Stimulated activated CD8-positive, alpha-beta memory T cell treated with anti-CD3 and anti-CD28 coated beads, Interleukin-15, amount 100 ng/mL, for 24 hours (primary cell): ENCODE measurements at places on chromosomes 6 and 20.

GRCh38 chr6:37251211-37251780, 6.3 kb upstream of the TBC1D22B start:
- DNase-seq: no peak

- DNase-seq: no peak
Observed at GRCh38 chr20:64080013-64080812, at the start of gene OPRL1. OPRL1 (plus strand) TSS chr20:64080082; CDS start chr20:64092721, 12,639 bp downstream.

- DNase-seq: no peak
Observed at GRCh38 chr20:57921676-57922075, 211.9 kb upstream of the PMEPA1 start.

- no peak for DNase-seq
Observed at GRCh38 chr6:119620846-119621555, 271.4 kb upstream of the MAN1A1 start.

DNA sequence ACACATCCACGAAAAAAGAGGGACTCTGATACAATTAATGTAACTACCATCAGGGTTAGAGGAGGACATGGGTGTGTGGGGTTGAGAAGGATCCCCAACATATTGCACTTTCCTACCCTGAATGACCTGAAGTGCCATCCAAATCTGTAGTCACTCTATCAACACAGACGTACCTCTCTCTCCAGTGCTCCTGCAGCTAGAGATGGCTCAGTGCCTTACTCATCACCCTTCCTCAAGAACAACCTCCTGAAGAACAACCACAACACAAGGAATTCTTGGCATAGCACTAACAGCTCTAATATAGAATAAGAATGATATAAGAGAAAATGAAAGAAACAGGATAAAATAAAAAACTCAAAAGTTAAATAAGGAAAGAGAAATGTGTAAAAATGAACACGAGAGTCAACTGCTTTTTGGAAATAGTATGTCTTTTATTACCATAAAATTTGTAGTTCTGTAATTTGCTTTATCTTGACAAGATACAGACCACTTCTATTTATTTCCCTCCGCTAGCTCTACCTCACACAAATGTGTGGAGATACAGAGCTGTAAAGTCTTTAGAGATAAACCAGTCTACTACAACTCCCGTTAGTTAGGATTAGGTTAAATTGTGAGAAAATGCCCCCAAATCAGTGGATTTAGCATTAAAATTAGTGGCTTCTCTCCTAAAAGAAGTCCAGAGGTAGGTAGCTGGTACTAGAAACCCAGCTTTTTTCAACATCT, 63.9 kb downstream of the REV3L start:
- no peak for DNase-seq

DNA sequence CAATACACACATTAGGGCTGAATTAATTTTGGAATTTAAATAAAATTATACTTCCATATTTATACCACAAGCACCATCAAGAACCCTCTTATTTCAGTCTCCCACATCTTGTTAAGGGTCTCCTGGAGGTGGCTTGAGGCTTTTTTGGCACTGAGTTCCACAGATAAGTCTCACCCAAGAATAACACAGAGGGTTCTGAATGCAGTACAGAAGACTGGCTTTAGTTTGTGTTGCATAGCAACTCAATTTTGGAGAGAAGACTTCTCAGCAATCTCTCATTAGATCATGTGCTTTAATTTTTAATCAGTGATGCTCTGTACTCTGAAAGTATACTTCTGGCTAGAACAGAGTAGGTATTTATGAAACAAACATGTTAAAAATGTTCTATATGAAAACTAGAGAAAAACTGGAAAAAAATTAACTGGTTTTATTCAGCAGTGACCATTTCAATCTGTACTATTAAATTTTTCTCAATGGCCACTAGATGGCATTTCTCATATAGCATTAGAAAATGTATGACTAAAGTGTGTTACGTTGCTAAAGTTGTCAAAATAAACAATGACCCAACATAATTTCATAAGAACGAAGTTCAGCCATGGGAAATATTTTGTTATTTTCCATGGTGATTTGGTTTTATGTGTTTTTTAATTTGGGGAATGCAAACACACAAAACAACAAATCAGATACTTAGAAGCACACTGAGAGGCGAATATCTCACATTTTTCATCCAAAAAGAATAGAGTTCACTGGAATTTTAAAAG, 32.7 kb upstream of the MAP7 start:
- no peak for DNase-seq

- no peak for DNase-seq
Observed at GRCh38 chr6:80541181-80541580, 434.7 kb downstream of the BCKDHB start.

- DNase-seq: no peak
Observed at GRCh38 chr6:157693867-157694266, 129.2 kb upstream of the SNX9 start.

DNA sequence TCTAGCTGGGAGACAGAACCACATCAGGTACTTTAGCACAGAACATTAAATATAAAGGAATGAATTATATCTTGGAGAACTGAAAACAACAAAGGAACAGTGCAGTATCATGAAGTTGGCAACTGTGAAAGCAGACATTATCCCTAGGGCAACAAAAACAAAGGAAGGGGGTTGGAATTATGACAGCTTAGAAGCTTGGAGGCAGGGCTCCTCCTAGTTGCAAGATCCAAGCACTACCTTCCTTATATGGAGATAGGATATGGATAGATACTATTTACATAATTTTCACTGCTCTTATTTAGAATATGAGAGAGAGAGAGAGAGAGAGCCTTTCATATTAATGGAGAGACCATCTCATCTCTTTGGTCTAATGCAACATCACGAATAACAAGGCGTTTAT, 27.0 kb downstream of the TMEM14A start:
- no peak for DNase-seq

GRCh38 chr6:16770701-16771569, 9.7 kb upstream of the ATXN1 start:
- peak; percentile 47 for DNase-seq

DNA sequence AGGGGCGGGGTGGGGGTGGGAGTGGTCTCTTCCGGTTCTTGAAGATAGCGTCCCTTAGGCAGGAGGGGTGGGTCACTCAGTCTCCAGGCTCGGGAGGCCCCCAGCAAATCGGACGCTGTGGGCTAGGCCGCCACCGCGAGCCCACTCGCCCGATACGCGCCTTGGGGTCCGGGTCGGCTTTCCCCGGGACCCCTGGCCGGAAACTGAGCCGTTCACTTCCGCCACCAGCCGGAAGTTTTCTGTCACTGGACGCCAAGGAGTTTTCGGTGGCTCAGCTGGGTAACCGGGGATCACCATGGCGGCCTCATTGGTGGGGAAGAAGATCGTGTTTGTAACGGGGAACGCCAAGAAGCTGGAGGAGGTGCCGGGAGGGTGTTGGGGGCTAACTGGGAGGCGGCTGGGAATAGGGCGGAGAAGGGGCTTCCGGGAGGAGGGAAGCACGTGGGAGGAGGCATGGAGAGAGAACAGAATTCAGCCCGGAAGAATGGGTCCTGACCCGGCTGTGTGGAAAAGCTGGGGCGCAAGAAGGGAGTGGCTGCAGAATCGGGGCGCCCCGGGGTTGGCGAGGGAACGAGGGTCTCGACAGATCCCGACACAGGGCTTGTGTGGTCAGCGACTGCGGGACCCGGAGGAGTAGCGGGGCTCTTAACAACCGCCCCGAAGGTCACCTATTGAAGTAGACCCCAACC, at the start of gene ITPA:
Gene ITPA (plus strand): TSS at position 242 of the 689 bp plus-strand sequence. CDS start 54 bp downstream, at position 296.
- DNase-seq: peak; percentile 38

GRCh38 chr6:79028641-79029314, 49.3 kb downstream of the PHIP start:
- no peak for DNase-seq

GRCh38 chr6:111829998-111830397, 43.3 kb downstream of the FYN start:
- no peak for DNase-seq

DNA sequence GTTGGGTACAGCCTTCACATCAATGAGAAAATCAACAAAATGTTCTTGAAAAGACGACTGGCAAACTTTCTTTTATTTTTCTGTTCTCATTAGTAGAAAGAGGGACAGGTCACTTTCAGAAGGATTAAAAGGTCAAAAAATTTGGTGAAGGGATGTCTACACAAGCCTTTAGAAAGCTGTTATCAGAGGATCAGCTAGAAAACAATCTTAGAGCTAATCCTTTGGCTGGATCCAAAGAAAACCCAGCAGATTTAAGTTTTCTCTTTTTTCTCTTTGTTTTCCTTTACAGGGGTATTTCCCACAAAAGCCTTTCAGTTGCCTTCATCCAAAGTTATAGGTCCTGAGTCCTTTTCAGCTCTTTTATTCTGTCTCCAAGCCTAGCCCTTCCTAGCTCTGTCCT, 57.3 kb upstream of the EDN1 start:
- no peak for DNase-seq

GRCh38 chr20:47033665-47034064, 139.0 kb downstream of the EYA2 start:
- no peak for DNase-seq

DNA sequence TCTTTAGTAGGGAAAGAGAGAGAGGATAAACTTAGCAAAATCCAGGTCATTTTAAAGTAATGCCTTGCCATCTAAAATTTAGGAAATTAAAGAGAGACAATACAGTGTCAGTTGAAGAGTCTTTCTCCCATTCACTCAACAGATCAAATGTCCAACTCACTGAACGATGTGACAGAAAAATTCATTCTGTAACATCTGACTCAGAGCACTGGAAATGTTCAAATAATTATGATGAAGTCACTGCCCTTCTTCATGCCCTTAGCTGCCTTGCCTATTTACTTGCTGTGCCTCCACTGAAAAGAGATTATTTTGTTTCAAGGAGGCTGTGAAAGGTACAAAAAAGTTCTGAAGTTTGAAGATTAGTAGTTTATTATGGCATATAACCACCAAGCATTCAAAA, 434.8 kb downstream of the ADGRB3 start:
- no peak for DNase-seq

- no peak for DNase-seq
Observed at GRCh38 chr6:144500892-144501291, 215.8 kb downstream of the UTRN start.

- DNase-seq: no peak
Observed at GRCh38 chr20:3863317-3863716, 16.7 kb downstream of the MAVS start.

DNA sequence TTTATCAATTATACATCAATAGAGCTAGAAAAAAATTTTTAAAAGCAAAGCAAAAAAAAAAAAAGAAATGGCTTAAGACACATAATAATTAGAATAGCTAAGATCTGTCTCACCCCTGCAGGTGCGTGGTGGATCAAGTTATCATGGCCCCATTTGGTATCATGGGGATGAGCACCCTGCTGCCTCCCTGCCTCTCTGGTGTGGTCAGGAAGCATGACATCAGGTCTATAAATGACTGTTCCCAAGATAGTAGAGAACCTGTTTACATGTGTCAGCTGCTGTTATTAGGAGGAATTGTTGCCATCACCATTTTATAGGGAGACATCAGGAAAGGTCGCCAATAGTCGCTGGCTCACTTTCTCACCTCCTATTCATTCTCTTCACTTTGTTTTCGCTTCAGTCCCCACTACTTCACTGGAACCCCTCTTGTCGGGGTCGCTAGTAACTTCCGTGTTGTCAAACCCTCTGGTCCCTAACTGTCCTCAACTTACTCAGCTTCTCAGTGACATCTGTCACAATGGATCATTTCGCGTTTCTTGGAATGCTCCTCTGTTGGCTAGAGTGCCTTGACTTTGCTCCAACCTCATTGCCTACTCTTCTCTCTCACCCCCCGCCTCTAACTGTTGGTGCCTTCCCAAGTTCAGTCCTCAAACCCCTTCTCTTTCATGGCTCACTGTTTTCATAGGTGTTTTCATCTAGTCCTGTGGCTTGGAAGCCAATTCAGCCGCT, 4.7 kb downstream of the DNTTIP1 start:
- no peak for DNase-seq

DNA sequence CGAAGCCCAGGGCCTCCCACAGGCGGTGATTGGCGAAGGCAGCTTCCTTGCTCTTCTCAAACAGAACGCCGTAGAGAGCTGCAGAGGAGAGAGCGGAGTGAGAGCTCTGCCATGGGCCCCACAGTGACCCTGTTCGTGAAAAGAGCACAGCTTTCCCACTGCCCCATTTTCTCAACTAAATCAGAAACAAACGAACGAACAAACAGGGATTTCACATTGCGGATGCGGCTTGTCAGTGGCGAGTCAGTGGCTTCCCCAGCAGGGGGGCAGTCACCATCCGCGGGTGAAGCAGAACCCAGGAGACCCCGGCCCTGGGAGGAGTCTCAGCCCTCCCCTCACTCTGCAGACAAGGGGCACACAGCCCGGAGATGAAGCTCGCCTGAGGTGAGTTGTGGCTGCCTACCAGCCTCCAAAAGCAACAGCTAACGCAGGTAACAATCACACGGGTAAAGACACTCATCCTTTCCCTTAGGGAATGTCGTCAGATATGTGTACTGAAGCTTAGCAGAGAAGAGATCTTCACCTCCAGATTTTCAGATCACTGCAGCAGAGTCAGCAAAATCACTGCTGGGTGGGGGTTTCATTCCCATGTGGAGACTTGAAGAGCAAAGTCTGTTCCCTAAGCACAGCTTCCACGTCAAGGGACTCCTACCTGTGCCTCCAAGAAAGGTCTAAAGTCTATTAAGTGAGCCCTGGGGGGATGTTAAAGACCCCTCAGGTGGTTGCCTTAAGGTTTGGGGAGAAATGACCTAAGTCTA, 51.2 kb upstream of the GPR31 start:
- no peak for DNase-seq
